ENCODE measurements at places on chromosomes 13 and 19.

GRCh38 chr19:50061650-50062049, 35.8 kb downstream of the ZNF473 start:
- H3K36me3 ChIP-seq: no peaks in the 10 kb centered on the region
- DNase-seq: no peak
- H3K4me3 ChIP-seq: no peak overlapping the region
- no peaks in the 10 kb centered on the region for H3K4me1 ChIP-seq
- peaks cover 3% of the 10 kb centered on the region for H3K27me3 ChIP-seq
- no peak overlapping the region for H3K27ac ChIP-seq

DNA sequence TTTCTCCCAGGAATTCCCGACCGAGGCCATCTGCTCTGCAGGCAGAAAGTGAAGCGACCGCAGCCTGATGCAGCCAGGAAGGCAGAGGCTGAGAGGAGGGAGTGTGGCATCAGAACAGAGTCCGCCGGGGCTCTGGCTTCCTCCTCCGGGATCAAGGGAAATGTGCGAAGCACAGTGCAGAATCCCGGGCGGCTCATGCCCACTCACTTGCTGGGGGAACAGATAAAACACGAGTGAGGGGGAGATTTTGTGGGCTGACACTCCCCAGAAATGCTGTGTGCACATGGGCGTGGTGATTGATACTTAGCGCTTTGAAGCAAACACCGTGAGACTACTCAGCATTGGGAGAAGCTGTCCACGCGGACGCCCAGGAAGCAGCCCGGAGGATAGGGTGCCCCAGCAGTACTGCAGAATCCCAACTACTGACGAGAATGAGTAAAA, 75.3 kb upstream of the POMP start:
- H3K4me3 ChIP-seq: peak overlapping the region; percentile 45
- H3K27me3 ChIP-seq: peaks cover 2% of the 10 kb centered on the region
- DNase-seq: peak; percentile 68
- H3K27ac ChIP-seq: peak overlapping the region; percentile 75

- peaks cover 8% of the 10 kb centered on the region for H3K4me1 ChIP-seq
- H3K4me3 ChIP-seq: no peak overlapping the region
- DNase-seq: no peak
- no peaks in the 10 kb centered on the region for H3K36me3 ChIP-seq
Measured at GRCh38 chr13:44272692-44273091, 100.9 kb upstream of the SERP2 start.

DNA sequence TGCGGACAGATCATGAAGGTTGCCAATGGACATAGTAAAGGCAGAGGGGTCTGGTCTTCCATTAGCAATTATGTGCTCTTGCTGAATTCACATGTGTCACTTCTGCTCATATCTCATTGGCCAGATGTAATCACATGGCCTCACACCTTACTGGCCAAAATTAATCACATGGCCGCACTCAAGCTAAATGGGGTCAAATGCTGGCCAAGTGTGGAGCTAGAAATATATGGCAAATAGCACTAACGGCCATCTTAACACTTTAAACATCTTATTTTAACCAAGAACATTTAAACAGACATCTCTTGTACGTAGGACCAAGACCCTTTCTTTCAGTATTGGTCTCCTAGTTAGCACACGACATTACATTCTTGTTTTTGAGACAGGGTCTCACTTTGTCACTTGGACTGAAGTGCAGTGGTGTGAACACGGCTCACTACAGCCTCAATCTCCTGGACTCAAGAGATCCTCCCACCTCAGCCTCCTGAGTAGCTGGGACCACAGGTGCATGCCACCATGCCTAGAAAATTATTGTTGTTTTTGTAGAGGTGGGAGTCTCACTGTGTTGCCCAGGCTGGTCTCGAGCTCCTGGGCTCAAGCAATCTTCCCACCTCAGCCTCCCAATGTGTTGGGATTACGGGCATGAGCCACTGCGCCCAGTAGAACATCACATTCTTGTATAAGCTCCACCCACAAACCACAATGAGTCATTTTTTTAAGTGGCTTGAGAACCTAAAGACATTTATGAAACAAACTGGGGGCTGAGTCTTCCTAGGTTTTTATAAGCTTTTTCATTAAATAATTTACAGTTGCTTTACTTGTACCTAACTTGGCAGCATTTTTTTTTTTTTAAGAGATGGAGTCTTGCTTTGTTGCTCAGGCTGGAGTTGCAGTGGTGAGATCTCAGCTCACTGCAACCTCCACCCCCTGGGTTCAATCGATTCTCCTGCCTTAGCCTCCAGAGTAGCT, 2.9 kb upstream of the PTOV1 start:
- no peak for DNase-seq
- no peak overlapping the region for H3K27ac ChIP-seq

DNA sequence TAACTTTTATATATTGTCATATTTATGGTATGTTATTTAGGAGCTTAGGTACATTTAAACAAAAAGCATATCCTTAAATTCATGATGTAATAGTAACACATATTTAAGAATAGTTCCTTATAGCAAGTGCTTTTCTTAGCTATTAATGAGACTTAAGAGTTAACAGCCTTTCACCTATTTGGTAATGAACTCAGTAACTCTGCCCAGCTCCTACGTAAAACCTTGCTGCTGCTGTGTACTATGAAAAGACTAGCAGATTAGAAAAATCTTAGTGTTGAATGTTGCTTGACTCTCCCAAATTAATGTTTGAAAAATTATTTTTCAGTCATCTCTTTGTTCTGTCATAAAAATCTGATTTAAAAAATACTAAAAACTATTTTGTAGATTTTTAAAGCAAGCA, 6.9 kb downstream of the GPR180 start:
- no peak overlapping the region for H3K27ac ChIP-seq
- no peaks in the 10 kb centered on the region for H3K36me3 ChIP-seq
- H3K4me3 ChIP-seq: no peak overlapping the region
- no peak for DNase-seq

GRCh38 chr19:55118401-55118991, 1.1 kb upstream of the PPP1R12C start:
- H3K27me3 ChIP-seq: peaks cover 21% of the 10 kb centered on the region
- peak overlapping the region; percentile 93 for H3K27ac ChIP-seq
- peak; percentile 84 for DNase-seq
- peaks cover 5% of the 10 kb centered on the region for H3K36me3 ChIP-seq

DNA sequence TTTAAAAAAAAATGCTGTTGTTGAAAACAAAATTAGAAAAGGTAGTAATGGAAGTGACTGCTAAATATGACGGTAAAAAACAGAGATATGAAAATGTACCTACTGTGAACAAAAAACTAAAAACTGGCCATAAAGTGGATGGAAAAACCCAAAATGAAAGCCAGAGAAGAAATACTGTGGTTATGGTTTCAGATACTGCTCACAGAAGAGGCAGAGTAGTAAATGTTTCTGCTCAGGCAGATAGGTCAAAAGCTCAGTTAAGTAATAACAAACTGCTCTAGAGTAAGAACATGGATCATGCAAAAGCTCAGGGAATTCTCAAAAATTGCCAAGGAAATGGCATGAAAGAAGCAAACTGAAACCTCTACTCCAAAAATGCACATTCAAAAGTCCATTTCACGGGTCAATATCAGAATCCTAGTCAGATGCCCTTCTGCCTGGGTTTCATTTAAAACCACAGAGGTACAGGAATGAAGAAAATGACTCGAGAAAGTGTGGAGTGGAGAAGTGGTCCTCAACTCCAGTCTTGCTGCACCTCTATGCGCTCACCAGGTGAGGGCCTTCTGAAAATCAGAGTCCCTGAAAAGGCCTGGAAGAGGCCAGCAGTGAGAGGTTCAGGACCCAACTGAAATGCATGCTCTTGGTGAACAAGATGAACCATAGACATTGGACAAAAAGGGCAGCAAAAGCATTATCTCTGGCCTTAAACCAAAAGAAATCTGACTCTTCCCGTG, 315.0 kb upstream of the SPRY2 start:
- no peak for DNase-seq
- H3K27me3 ChIP-seq: no peaks in the 10 kb centered on the region
- no peaks in the 10 kb centered on the region for H3K36me3 ChIP-seq
- no peak overlapping the region for H3K4me3 ChIP-seq
- H3K4me1 ChIP-seq: no peaks in the 10 kb centered on the region

DNA sequence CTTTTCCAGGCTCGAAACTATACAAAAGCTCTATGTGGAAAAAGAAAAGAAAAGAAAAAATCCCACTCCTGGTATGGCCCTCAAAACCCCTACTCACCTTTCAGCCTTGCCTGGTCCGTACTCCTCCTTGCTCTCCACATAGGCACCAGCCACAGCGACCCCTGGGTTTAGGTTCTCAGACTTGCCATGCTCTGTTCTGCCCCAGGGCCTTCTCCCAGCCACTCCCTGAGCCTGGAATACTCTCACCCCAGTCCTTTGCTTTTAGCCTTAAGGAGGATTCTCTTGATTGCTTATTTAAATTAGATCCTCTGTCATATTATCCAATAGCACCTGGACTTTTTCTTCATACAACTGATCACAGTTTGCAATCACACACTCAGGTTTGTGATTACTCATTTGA, 522.5 kb downstream of the DIAPH3 start:
- no peaks in the 10 kb centered on the region for H3K4me1 ChIP-seq
- H3K4me3 ChIP-seq: no peak overlapping the region
- DNase-seq: no peak

GRCh38 chr13:96422002-96422401, 332.1 kb downstream of the HS6ST3 start:
- no peaks in the 10 kb centered on the region for H3K4me1 ChIP-seq
- no peaks in the 10 kb centered on the region for H3K27me3 ChIP-seq
- no peak overlapping the region for H3K4me3 ChIP-seq
- no peak overlapping the region for H3K27ac ChIP-seq
- no peak for DNase-seq
- no peaks in the 10 kb centered on the region for H3K36me3 ChIP-seq

GRCh38 chr19:21256722-21257121, 72.5 kb downstream of the ZNF708 start:
- H3K27ac ChIP-seq: no peak overlapping the region
- no peak overlapping the region for H3K4me3 ChIP-seq
- H3K36me3 ChIP-seq: peaks cover 16% of the 10 kb centered on the region

DNA sequence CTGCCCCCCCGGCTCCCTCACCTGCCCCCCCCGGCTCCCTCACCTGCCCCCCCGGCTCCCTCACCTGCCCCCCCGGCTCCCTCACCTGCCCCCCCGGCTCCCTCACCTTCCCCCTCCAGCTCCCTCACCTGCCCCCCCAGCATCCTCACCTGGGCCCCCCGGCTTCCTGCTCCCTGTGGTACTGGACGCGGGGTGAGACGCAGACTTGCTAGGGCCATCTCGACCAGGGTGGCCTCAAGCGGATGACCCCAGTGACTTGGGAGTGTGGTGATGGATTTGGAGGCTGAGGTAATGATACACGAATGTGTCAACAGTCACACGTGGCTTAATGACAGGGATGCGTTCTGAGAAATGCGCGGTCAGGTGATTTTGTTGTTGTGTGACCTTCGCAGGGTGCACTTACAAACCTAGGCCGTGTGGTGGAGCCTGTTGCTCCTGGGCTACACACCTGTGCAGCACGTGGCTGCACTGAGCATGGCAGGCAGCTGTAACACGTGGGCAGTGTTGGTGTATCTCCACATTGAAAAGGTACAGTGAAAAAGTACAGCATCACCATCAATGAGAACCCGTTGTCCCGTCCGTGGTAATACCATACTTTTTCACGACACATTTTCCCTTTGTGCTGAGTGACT, 197.8 kb downstream of the TEX29 start:
- no peaks in the 10 kb centered on the region for H3K36me3 ChIP-seq
- H3K27ac ChIP-seq: no peak overlapping the region
- no peak for DNase-seq

GRCh38 chr13:113919761-113920559, 53.9 kb downstream of the C13orf46 start:
- no peak overlapping the region for H3K4me3 ChIP-seq
- no peak overlapping the region for H3K27ac ChIP-seq
- H3K4me1 ChIP-seq: no peaks in the 10 kb centered on the region
- DNase-seq: no peak

GRCh38 chr13:97308735-97309429, 86.7 kb downstream of the MBNL2 start:
- peaks cover 3% of the 10 kb centered on the region for H3K27me3 ChIP-seq
- H3K4me3 ChIP-seq: no peak overlapping the region
- H3K4me1 ChIP-seq: peaks cover 46% of the 10 kb centered on the region
- DNase-seq: no peak
- H3K36me3 ChIP-seq: no peaks in the 10 kb centered on the region

- H3K36me3 ChIP-seq: no peaks in the 10 kb centered on the region
- no peak overlapping the region for H3K4me3 ChIP-seq
- H3K4me1 ChIP-seq: no peaks in the 10 kb centered on the region
- H3K27ac ChIP-seq: no peak overlapping the region
- no peak for DNase-seq
Measured at GRCh38 chr13:71417205-71417604, 449.8 kb downstream of the DACH1 start.
